ENCODE measurements at places on chromosomes 3 and 15.
A peak's percentile ranks its signal among the peaks of the same experiment; 100 is the strongest.

GRCh38 chr3:15405448-15406050 is 21.8 kb downstream of the METTL6 start:
- no peak overlapping the region for H3K27ac ChIP-seq
- no peak for DNase-seq
- peaks cover 6% of the 10 kb centered on the region for H3K4me1 ChIP-seq
- no peak overlapping the region for H3K4me3 ChIP-seq

- H3K36me3 ChIP-seq = no peaks in the 10 kb centered on the region
- no peak for DNase-seq
- H3K27ac ChIP-seq = no peak overlapping the region
- H3K4me1 ChIP-seq = no peaks in the 10 kb centered on the region
These were observed 118.4 kb upstream of the GPR149 start for GRCh38 chr3:154548341-154548740.

DNA sequence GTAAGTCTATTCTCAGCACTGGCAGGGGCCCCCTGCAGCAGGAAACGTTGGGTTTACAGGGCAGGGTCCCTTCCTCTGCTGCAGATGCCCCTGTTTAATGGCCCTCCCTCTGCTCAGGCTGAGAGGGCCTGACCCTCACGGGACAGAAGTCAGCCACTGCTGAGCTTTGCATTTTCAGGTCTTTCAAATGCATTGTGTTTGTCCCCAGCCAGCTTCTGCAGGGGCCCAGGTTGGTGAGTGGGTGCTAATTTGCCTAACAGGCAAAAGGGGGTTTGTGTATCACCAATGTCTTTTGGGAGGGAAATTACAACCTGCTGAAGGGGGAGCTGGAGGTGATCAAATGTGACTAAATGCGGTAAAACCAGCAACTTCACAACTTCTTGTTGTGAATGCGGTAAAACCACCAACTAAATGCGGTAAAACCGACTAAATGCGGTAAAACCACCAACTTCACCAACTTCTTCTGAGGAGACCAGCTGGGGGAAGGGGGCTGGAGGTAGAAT is 44.8 kb upstream of the UBE2E1 start:
- no peaks in the 10 kb centered on the region for H3K36me3 ChIP-seq
- peaks cover 3% of the 10 kb centered on the region for H3K27me3 ChIP-seq
- H3K4me3 ChIP-seq = no peak overlapping the region
- H3K27ac ChIP-seq = no peak overlapping the region
- peaks cover 21% of the 10 kb centered on the region for H3K4me1 ChIP-seq

- no peaks in the 10 kb centered on the region for H3K4me1 ChIP-seq
- no peaks in the 10 kb centered on the region for H3K36me3 ChIP-seq
- H3K4me3 ChIP-seq = no peak overlapping the region
- DNase-seq = no peak
These were observed 45.4 kb downstream of the TM4SF4 start for GRCh38 chr3:149519912-149520311.

- no peaks in the 10 kb centered on the region for H3K36me3 ChIP-seq
- no peak overlapping the region for H3K4me3 ChIP-seq
- no peak for DNase-seq
- H3K27me3 ChIP-seq = no peaks in the 10 kb centered on the region
These were observed 569.2 kb downstream of the UNC13C start for GRCh38 chr15:54547491-54547890.

DNA sequence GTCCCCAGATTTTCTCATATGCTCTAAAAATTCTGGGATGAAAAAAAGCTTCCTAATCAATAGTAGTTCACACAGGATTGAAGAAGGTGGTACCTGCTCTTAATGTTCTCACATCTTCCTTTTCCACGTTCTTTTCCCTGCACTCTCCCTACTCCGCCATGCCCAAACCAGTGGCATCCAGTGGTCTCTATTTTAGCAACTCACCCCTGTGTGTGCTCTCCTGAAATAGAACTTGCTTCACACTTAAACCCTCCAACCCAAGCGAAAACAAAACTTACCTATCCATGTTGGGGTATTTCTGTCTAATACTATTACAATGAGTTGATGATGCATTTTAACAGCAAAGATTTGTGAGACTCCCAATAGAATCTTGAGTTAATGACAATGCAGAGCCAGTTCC is 148.8 kb downstream of the PLD1 start:
- H3K4me1 ChIP-seq = no peaks in the 10 kb centered on the region
- no peaks in the 10 kb centered on the region for H3K36me3 ChIP-seq
- DNase-seq = no peak

DNA sequence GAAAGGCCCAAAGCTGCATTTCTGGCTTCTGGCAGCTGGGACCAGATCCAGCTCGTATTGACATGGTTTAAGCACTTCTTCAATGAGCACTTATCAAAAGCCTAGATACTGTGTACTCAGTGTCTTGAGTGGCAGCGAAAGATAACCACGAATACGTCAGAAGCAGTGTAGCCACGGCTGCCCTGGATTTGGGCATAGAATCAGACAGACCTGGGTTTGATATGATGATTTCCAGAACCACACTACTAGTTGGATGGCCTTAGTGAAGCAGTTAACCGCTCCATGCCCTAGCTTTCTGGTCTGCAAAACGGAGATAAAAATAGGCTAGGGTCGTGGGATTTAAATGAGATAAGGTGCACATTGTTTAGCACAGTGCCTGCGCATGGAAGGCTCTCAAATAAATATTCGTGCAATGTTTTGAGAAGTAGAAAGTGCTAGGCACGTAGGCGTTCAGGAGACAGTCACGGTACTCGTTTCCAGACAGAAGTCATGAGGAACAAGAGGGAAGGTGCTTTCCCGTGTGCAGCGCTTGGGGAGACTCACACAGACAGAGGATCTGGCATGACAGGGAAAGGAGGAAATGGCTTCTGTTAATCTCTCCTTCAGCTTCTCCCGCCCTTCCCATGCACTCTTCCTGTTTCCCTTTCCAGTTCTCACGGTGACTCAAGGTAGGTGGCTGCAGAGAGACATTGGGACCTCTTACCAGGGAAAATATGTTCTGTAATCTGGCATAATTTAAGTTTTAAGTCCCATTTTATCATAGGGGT is 70.3 kb downstream of the CCNL1 start:
- H3K4me3 ChIP-seq = peak overlapping the region; percentile 70
- H3K4me1 ChIP-seq = peaks cover 80% of the 10 kb centered on the region
- H3K27ac ChIP-seq = peak overlapping the region; percentile 93
- no peak for DNase-seq
- no peaks in the 10 kb centered on the region for H3K27me3 ChIP-seq

DNA sequence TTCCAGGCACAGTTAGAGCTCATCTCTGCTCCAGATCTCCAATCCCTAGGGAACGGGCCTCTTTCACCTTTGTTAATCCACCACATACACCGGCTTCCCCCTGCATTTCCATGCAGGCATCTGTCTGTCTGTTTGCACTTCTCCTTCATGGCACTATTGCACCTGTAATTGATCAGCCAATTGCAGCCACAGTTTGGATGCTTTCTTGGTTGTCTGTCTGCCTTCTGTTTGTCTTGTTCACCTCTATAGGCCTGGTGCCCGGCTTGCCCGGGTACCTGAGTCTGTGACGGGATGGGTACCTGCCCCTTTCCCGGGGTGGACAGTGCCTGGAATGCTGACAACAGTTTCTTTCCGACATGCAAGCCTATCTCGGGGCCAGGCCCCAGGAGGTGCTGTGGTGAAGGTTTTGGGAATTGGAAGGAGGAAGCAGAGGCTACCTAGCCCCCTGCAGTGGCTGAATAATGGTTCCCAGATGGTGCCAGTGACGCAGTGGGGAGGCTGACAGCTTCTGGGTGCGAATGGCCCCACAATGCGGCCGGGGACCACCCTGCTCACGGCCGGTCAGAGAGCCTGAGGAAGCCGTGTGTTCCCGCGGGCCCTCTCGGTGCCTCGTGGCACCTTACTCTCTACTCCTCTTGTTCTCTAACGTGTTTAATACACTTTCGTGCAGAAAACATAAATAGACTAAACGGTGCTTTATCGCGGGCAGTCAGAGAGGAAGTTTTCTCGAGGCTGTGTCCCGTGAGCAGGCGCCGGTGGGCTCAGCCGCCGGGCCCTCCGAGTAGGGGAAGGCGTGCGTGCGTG is 31.3 kb upstream of the RAB6B start:
- no peak overlapping the region for H3K27ac ChIP-seq
- no peaks in the 10 kb centered on the region for H3K36me3 ChIP-seq
- H3K4me3 ChIP-seq = no peak overlapping the region
- peaks cover 5% of the 10 kb centered on the region for H3K4me1 ChIP-seq
- H3K27me3 ChIP-seq = peaks cover 30% of the 10 kb centered on the region
- no peak for DNase-seq

DNA sequence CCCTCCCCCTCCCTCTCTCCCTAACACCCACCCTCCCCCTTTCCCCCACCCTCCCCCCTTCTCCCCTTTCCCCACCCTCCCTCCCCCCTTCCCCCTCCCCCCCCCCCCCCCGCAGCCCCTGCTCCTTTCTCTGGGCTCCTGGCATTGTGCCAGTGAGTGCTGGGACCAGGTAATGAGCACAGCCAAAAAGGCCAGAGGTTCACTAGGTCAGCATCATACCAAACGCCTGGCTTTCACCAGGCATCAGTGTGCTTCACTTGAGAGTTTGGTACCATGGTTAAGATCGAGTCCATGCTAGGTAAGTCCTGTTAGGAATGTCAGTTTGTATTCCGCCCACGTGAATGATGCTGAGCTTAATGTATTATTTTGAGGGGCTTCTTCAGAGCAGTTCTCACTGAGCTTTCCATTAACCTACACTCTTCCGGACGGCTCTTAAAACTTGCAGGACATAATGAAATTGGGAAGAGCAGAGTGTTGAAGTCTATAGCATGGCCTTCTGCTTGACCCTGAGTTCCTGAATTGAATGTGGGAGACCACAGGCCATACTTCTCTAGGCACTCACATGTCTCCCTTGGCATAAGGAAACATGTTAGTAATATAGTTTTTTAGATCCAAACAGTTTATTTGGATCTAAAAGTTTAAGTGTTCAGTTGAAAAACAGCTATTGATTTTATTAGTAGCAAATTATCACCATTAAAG is 45.6 kb downstream of the SENP2 start:
- H3K4me1 ChIP-seq = peaks cover 6% of the 10 kb centered on the region
- no peak overlapping the region for H3K4me3 ChIP-seq
- H3K36me3 ChIP-seq = peaks cover 17% of the 10 kb centered on the region
- H3K27ac ChIP-seq = no peak overlapping the region
- no peak for DNase-seq
